ENCODE measurements at places on chromosomes 1 and 21.
A peak's percentile ranks its signal among the peaks of the same experiment; 100 is the strongest.

DNA sequence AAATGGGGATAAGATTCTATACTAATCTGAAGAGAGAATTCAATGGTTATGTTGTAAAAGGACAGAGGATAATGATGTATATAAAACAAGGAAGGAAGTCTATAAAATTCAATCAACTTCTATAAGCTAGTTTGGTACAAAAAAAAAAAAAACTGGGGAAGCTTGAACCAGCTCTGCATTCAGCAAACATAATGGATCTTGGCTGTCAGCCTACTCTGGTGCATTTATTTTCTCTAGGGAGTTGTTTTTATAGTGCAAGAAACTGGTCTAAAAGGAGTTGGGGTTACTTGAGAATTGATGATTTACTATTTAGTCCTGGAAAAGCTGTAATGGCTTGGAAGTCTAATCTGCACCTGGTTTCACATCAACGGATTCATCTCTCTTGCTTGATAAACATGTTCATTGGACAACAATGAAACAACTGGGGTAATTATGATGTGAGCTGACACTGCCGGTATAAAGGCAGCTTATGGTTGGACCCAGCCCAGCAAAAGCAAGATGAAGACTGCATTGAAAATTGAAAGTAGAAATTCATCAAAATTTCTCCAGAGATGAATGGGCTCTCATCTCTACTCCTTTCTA is 199.4 kb upstream of the NRIP1 start:
- DNase-seq = no peak

GRCh38 chr21:30605968-30606367 is 5.1 kb downstream of the KRTAP22-1 start:
- DNase-seq = no peak

- no peak for DNase-seq
Observed at GRCh38 chr1:89688607-89689006, 55.7 kb downstream of the LRRC8C start.

DNA sequence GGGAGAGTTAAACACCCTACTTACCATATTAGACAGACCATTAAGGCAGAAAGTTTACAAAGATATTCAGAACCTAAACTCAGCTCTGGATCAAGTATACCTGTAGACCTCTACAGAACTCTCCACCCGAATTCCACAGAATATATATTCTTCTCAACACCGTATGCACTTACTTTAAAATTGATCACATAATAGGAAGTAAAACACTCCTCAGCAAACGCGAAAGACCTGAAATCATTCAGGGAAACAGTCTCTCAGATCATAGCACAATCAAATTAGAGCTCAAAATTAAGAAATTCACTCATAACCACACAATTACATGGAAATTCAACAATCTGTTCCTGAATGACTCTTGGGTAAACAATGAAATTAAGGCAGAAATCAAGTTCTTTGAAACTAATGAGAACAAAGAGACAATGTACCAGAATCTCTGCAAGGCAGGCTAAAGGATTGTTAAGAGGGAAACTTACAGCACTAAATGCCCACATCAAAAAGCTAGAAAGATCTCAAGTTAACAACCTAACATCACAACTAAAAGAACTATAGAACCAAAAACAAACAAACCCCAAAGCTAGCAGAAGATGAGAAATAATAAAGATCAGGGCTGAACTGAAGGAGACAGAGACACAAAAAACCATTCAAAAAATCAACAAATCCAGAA is 19.1 kb downstream of the CD84 start:
- DNase-seq = no peak

DNA sequence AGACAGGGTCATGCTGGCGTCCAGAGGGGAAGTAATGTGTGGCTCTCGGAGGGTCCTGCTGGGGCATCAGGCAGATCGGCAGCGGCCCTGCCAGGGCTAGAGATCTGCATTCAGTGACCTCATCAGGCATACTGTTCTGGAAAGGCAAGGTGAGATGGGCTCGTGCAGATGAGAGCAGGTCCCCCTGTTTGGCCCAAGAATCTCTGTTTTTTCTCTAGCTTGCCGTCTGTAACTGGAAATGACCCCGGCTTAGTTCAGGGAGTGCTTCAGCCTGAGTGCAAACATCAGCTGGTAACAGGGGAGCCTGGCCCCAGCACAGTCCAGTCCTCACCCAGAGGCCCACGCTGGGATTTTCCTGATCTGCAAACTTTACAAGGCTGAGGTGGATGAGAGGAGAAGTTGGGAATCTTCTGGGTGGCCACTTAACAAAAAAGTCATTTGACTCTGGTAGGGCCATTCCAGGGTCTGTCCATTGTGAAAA is 2.1 kb downstream of the FAM163A start:
- no peak for DNase-seq

DNA sequence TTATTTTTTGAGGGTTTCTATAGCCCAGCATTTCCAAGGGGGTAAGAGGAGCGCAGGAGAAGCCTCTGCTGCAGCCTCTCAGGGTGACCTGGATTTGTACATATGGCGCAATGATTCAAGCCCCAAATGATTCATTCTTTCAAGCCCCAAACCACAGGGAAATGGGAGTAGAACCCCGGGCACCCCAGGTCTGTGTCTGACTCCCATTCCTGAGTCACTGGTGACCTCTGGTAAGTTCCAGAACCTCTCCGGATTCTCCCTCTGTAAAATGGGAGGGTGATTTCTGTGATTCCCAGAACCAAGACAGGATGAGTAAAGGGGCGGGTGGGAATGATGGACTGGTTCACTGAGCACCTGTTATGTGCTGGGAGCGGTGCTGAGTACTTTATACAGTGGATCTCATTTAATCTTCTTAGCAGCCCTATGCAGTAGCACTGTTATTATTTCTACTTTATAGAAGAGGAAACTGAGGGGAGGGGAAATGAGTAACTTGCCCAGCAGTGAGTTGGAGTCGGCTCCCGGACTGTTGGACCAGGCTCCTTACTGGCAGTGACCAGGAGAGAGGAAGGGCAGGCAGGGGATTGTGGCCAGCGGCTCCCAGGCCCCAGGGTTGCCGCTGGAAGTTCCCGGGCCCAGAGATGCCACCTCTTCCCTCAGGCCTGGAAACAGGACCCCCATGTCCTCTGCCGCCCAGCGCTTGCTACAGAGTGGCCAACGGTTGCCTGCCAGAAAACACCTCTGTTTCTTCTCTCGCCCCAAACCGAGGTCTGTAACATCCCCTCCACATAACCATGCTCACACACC is 20.3 kb upstream of the SLC26A9 start:
- DNase-seq = no peak

GRCh38 chr1:164320790-164321731 is 237.9 kb upstream of the PBX1 start:
- DNase-seq = peak; percentile 59

- no peak for DNase-seq
Observed at GRCh38 chr1:87058343-87058649, 143.9 kb downstream of the HS2ST1 start.

- no peak for DNase-seq
Observed at GRCh38 chr21:44262338-44263056, 800 bp upstream of the DNMT3L start.

DNA sequence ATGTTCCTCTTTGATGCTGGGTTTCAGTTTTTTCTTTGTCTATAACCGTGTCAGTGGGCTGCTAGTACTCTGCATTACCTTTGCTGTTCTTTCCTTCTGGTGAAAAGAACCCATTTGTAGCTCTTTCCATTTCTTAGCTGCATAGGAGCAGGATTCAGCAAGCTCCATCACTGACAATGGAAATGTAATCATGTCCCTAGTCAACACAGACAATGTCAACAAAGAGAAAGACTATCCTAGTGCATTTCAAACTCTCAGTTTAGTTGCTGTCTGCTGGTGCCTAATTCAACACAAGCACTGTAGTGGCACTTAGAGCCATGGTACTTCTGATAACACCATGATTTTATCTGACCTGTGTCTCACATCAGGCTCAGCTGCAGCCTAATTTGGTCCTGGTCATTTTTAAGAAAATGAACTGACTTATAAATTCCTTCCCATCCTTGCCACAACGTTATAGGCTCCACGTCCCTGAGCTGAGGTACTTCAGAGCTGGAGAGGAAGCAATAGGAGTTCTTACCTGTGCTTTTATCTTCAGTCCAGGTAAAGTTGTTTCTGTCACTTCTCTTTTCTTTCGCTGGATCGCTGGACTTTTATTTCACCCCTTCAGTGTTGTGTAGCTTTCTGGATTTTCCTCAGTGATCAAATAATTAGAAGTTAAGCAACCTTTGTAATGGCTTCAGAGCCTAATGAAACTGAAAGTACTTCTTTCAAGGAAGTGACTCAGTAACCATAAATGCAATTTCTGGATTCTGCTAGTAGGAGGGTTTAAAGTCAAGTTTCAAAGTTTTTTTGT is at the start of gene GBP3:
GBP3 (minus strand) TSS at position 700 of the 793 bp plus-strand sequence. CDS start 2,145 bp downstream, outside the sequence.
- DNase-seq = peak; percentile 86

DNA sequence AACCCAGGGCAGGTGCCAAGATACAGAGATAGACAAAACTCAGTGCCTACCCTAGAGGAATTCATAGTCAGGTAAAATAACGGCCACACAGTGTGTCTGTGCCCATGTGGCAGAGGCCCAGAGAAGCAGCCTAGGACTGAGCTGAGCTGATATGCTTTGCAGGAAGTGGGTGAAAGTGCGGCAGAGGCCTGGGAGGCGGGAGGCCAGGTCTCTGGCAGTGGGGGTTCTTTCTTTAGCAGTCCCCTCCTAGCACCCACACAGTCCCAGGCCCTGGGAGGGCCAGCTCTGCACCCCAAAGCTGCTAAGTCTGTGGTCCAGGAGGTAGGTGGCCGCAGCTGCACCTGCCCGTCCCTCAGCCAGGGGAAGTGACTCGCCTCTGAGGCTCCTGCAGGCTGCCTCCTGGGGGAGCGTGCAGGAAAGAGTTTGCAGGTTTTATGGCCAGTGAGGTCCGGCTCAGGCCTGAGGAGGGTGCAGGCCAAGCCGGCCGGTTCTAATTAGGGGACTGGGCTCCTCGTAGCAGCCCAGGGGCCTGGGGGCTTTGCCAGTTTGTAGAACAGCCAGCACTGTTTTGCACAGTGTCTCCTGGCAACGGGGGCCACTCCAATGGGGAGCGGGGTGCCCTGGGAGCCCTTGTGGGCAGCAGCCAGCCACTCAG is 107.9 kb downstream of the SPSB1 start:
- DNase-seq = no peak

GRCh38 chr1:44289530-44289929 is 65.5 kb downstream of the ERI3 start:
- DNase-seq = no peak

DNA sequence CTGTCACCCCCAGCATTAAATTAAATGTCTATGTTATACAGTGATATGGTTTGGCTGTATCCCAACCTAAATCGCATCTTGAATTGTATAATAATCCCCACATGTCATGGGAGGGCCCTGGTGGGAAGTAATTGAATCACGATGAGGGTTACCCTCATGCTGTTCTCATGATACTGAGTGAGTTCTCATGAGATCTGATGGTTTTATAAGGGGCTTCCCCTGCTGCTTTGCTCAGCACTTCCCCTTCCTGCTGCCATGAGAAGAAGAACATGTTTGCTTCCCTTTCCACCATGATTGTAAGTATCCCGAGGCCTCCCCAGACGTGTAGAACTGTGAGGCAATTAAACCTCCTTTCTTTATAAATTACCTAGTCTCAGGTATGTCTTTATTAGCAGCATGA is 445.7 kb downstream of the MRPL39 start:
- no peak for DNase-seq

DNA sequence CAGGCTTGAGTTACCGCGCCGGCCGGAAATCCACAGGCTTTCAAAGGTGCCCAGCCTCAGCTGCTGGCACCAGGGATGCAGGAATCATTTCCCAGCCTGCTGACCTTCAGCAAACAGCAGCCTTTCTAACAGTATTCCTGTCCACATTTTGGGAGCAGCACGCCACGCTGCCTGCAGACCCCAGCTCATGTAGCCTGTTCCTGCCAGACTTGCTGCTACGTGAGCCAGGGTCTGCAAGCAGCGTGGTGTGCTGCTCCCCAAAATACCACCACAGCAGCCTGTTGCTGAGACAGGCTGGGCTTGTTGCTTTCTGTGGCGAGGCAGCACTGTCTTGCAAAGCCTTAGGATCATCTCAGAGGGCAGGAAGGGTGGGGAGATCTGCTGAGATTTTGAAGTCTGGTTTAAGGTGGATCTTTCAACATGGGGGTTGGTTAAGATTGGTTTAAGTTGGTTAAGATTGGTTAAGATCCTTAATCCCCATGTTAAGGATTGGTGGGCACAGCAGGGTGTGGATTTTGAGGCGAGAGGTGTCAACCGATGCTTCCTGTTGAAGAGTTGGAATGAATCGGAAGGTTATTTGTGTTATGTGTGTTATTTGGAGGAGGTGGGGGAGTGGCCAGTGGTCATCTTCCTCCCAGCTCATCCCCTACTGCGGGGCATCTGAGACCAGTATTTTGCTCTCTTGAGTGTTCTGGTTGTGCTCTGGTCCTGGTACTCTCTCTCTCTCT is 12.9 kb downstream of the FAAH start:
- peak; percentile 28 for DNase-seq

- DNase-seq = no peak
Observed at GRCh38 chr1:21058035-21058793, 118.5 kb downstream of the EIF4G3 start.

DNA sequence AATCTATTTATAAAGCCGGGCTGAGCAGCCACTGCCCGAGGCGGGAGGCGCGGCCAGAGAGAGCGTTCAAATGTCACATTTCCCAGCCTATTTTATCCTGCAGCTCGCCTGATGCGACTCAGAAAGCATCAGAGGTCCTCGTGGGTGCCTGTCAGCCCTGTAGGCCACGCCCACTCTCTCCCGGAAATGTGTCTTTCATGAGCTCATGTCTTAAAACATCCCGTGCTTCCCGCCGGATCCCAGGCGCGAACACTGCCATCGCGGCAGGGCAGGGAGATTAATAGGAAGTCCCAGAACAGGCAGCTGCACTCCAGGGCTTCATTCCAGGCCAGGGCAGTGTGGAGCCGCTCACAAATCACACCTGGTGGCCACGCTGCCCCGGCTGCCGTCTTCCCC is 117.5 kb downstream of the PRDM16 start:
- DNase-seq = no peak

DNA sequence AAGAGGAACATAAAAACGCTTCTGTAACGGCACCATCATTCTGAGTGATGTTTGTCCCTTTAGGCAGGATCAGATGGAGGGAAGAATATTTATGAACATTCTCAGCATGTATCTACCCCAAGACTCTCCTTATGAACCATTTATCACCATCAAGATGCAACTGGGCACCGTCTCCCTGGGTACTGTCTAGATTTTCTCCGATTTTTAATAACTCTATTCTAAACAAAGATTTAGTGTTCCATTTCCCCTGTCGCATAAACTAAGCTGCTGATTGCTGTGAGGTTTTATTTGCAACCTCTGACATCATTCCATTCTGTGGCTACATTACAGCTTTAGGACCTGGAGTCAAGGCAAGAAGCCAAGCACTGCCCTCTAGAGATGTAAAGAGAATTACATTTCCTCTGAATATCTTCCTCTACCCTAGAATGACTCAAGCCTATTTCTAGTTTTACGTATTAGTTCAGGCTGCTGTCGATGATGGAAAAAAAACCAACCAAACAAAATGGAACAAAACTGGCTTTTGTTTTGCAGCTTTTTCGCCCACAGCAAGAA is 130.1 kb upstream of the MAP1LC3C start:
- DNase-seq = peak; percentile 4

DNA sequence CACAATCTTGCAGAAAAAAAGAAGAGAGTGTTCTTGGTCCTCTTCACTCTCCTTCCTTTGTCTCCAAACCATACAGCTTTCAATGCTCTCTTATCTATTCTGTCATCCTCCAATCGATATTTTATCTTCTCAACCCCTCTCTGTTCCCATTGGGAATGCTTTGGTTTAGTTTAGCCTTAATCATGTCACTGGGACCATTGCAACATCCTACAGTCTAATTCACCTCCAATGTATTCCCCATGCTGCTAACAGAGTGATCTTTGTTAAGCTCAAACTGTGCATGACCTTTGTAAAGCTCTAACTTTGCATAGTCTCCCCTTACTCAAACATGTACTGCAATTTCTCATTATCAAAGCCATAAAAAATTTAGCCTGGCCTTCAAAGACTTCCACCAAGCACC is 2.9 kb downstream of the MPL start:
- DNase-seq = no peak

Measured in adipocyte (in vitro differentiated cells).